Kidney epithelial cell (primary cell): ENCODE measurements at places on chromosomes 1 and 21.

- no peak for DNase-seq
Measured at GRCh38 chr1:20192364-20192763, 6.0 kb upstream of the PLA2G2C start.

- DNase-seq: no peak
Measured at GRCh38 chr1:169745015-169745861, 11.4 kb upstream of the SELE start.

- no peak for DNase-seq
Measured at GRCh38 chr1:179231923-179232322, 2.4 kb upstream of the ABL2 start.

- no peak for DNase-seq
Measured at GRCh38 chr21:39251326-39251725, 62.1 kb downstream of the BRWD1 start.

DNA sequence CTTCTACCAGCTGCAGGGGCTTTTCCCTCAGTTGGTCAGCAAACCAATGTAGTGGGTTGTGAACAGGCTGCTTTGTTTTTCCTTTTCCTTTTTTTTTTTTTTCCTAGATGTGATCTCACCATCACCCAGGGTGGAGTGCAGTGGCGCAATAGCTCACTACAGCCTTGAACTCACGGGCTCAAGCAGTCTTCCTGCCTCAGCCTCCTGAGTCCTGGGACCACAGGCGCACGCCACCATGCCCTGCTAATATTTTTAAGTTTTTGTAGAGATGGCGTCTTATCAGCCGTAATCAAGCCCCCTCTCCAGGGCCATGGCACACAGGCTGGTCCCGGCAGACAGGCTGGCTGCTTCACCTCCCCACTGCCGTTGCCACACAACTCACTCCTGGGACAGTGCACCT, 3.4 kb upstream of the TRIM11 start:
- DNase-seq: no peak

GRCh38 chr1:200364831-200365230, 45.0 kb downstream of the ZNF281 start:
- no peak for DNase-seq

DNA sequence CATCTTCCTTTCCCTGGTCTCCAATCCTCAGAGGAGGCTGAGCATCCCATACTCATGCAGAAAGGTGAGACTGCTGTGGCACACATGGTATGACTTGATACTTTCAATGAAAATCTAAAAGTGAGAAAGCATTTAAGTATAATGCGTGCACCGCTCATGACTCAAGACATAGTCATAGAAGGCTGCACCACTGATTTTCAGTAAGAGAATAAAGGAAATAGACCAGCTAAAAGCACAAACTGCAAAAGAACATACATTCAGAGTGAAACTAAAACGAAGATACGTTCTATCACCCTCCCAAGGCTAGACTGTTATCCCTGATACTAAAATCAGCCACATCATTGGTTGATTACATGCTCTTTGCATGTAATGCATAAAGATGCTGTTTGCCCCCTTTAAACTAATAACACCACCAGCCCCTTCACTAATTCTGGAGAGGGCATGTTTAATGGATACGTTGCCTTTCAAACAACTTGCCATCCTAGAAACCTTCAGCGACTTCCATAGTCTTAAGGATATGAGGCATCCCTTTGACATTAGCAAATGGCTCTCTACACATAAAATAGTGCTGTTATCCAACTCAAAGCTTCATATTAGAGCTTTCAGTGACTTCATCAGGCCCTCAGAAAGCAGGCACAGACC, 2.1 kb downstream of the PLD5 start:
- DNase-seq: no peak

DNA sequence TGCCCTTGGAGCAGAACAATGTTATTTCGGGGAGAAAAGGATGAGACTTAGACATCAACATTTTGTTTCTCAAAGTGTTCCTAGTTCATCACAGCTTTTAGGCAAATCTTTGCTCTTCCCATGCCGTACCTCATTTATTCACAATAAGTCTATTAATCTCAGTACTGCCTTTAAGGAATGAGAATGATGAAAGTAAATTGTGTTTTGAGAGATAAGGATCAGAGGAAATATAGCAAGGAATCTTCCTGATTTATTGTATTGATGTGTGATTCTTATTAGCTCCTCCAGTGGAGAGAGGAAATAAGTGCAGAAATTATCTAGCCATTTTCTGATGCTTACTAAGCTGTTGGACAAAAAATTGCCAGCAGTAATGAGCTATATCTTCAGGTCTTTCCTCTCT, 2.0 kb downstream of the POLR3C start:
- no peak for DNase-seq

GRCh38 chr1:4916610-4917009, 262.2 kb downstream of the AJAP1 start:
- DNase-seq: no peak

GRCh38 chr1:38858833-38859560, 575 bp downstream of the RRAGC start:
- peak; percentile 37 for DNase-seq

DNA sequence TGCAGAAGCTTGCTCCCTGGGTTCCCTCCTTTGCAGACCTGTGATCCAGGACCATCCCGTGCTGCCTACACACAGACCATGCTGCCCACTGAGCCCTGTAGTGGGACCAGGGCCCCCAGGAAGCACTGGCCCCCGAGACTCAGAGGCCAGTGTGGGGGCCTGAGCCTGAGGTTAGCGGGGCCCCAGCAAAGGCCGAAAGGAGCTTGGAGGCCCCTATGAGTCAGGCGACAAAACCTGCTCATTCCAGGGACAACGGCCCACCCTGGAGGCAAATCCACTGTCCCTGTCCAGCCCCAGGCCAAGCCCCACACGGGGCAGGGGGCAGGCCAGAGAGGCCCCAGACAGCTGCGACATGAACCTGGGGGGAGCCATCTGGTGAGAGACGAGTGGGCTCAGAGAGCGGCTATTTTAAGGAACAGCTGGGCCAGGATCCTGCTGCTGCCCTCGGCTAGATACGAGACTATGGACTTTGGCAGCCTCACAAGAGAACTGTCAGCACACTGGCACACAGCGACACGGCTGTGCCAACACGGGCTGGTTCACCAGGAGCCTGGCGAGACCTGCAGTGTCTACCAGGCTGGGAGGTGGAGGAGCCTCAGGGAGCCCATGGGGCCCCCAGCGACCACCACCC, 74.7 kb downstream of the ARHGEF16 start:
- DNase-seq: no peak

GRCh38 chr1:246769306-246769705, 45.1 kb downstream of the SCCPDH start:
- no peak for DNase-seq

DNA sequence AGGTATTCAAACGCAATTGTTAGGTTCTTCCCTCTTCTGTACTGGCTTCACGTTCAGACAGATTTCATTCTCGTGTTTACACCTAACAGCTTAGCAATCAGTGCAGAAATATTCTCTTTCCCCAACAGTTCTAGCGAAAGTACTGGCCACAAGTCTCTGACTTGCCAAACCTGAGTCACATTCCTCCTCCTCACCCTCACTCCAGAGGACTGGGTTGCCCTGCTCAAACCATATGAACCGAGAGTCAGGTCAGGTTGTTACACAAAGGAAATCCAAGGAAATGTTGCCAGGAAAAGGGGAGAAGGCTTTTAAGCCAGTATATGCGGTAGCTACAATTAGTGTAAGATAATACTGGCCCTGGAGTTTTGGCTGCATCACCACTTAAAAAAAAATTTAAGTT, 282.5 kb downstream of the RGS7 start:
- no peak for DNase-seq

DNA sequence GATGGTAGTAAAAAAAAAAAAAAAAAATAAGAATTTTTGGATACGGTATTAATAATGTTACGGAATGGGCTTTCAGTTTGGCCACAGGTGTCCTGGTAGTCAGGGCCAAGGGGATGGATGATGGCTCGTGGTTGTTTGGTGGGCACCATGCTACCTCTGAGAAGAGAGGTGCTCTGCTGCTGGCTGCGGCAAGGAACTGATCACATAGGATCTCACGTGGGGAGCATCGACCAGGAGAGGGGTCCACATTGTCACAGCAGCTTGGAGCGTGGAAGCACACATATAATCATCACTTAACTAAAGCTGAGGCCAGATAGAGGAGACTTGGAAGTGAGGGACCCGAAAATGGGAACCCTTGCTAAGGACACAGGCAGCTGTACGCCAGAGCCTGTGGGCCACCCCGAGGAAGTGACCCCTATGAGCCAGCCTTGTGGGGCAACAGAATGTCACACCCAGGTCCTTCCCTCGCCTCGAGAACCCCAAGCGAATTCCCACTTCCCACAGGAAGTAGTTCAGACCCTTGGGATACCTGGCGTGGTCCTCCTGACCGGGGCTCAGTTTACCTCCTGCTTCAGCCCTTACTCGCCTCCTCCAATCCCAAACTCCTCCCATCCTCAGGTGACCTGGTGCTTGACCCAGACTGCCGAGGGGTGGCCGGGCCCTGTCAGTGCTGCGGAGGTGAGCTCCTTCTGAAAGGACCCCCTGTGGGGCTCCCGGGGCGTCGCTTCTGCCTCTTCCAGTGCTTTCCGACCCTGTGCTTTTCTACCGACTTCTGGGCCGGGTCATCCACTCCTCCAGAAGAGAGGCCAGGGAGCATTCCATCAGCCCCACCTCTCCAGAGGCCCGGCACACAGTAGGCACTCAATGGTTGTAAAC, 222.0 kb downstream of the CAMTA1 start:
- DNase-seq: no peak

DNA sequence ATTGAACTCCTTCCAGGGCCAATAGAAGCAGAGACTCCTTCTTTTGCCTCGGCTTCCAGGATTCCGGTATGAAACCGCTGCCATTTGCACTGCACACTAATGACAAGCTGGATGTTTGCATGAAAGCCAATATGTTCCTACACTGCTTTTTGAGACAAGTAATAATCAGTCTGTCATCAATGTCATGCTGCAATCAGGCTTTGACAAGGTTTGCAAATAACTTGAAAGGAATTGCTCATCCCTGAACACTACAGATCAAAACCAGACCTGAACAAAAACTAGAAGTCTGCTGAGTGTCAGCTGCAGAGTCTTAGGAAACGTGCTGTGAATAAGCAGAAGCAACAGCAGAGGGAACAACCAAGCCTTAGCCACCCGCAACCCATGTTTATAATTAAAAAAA, 720.7 kb upstream of the CXADR start:
- no peak for DNase-seq

DNA sequence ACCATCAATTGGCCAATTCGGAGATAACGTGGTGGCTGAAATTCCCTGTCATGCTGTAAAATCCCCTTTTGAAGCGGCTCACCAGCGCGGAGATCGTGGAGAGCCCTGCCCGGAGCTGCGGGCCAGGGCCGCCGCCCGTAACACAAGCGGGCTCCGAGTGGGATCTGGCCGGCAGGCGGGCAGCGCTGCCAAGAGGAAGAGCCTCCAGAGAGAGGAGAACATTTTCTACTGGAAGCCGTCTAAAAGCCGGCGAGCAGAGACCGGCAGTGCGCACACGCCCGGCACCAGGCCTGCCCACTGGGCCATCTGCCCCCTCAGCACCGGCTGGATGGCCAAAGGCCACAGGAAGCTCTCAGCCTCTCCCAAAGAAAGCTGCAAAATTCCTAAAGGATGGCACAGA, 15.5 kb downstream of the SSBP3 start:
- DNase-seq: no peak

DNA sequence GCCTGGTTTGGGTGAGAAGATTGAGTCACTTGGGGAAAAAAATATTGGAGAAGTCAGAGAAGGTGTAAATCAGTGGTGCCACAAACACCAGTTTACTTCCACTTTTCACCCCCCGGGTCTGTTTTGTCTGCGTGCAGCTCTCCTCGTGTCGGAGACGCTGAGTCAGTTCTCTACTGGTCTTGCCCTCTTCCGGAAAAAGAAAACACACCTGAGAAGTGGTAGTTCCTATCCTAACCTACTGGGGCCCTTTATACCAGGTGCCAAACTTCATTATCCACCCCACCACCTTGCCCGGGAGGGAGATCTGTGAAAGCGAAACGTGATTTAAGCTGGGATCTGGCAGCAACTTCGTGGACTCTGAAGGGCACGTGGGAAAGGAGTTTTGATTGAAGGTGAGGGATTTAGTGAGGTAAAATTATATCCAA, 855 bp upstream of the IVNS1ABP start:
- DNase-seq: no peak

DNA sequence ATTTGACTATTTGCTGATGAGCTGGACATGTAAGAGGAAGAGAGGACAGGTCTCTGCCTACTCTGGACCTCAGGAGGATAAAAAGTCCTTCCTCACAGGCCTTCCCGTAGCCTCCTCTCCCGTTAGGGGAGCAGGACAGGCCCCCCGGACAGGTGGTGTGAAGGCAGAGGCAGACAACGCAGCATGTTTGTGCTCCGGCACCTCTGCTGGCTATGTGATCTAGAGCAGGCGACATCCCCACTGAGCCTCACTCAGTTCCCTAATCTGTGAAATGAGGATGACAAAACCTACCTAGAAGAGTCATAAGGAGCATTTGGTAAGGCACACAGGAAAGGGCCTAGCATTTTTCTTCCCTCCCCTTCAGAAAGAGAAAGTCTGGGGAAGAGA, 34.8 kb downstream of the KIAA1614 start:
- DNase-seq: no peak

DNA sequence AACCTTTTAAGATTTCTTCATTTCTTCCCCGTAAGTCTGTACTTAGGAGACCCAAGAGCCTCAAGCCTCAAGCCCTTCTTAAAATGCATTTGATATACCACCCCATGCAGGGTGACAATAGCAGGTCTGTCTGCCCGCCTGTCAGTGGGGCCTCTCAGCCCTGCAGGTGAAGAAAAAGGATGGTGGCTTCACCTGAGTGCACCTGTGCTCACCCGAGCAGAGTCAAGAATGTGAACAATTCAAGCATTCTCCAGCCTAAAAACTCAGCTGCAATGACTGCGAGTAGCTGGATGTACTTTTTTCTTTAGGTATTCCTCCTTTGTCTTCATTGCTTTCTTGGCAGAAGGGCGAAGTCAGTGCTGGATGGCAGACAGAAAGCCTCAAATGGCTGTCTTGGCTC, 203.3 kb downstream of the LMX1A start:
- no peak for DNase-seq

DNA sequence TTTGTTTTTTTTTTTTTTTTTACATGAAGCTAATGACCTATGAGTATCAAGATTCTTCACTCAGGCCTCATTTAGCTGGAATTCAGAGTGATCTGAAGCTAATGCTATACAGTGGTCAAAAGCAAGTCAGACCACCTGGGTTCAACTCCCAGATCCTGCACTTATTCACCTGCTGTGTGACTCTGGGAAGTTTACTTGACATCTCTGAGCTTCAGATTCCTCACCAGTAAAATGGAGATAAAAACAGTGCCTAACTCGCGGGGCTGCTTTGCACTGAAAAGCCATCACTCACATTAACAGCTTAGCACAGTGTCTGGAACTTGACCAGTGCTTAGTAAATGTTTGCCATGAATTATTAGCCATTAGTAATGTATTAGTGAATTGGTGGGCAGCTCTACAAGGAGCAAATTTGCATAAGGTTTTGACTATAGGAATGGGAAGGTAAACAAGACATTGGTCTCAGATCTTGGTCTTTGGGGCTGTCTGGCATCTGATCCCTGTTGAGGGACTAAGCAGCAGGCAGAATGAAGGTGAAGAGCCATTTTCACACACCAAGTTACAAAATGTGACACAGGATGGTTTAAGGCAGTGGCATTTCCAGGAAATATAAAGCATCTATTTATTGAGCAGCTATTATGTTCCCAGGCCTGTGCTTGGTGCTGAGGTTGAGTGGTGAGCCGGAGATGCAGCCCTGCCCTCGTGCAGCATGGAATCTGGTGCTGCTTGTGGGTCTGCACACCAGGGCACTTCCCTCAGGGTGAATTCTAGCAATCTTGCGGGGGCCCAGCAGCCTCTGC, 291.3 kb downstream of the RRAGC start:
- DNase-seq: no peak

GRCh38 chr1:219639876-219640577, 27.1 kb upstream of the ZC3H11B start:
- DNase-seq: no peak
